ENCODE measurements at places on chromosomes 11 and 22.

DNA sequence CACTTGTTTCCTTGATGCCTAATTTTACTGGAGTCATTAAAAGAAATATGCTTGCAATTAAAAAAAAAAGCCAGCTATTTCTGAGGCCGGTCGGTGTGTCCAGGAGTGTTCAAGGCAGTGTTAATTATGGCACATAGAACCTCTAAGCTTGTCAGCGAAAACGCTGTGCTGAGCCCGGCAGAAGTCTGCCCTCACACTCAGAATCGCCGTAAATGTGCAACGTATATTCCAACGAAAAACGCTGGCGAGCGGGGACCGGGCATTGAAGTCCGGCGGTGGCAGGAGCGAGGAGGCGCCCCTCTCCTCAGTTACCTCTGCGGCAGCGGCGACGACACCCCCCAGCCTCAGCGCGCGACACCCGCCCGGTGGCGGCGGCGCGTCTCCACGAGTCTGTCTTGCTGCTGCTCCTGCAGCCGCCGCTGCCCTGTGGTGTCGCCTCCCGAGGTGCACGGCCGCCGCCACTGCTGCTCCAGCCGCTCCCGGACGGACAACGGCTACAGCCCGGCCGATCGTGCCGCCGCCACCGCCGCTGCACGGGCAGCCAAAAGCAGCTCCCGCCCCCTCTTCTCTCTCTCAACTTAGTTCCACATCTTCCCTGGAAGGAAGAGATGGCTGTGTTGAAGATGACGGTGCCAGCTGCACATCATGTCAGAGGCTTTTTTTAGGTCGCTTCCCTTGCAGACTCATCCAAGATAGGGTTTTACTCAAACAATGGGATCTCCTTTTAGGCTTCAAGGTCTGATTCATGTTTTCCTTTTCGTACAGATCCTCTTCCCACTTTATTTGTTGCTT lies 56.0 kb downstream of the JAM3 start:
- no peak for DNase-seq

DNA sequence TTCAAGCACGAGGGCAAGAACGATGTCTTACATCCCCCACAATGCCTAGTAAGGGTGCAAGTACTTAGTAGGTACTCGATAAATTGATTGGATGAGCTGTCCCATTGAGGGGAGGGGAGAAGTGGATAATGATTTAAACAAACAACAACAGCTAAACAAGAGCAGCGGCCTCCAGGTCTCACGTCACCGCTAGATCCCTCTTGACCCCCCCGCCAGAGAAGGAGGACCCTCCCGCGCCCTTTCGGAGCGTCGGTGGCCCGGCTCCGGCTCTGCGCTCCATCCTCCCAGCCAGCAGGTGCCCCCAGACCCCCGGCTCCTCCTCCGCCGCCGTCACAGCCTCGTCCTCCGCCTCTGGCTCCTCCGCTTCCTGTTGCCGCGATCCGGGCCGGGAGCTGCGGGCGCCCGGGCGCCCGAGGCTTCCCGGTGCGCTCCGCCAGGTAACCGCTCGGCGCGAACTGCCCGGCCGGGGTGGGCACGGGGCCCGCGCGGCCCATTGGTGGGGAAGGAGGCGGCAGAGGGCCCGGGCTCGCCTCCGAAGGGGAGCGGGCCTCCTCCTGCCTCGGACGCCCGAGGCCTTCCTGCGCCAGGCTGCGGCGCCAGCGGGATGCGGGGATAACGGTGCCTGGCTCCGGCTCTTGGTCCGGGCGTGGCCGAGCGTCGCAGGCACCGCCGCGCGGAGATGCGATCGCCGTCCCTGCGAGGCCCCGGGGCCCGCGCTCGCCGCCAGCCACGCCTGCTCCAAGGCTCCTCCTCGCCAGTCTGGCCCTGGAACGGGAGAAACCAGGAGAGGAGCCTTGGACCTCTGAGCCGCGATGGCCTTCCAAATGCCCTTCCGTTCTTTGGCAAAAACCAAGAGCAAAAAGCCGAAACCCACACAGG lies at the start of gene TLCD5:
TSS of gene TLCD5 (plus strand) at position 368 of the 879 bp plus-strand sequence. CDS start 2,143 bp downstream, outside the sequence.
- DNase-seq, result no peak

DNA sequence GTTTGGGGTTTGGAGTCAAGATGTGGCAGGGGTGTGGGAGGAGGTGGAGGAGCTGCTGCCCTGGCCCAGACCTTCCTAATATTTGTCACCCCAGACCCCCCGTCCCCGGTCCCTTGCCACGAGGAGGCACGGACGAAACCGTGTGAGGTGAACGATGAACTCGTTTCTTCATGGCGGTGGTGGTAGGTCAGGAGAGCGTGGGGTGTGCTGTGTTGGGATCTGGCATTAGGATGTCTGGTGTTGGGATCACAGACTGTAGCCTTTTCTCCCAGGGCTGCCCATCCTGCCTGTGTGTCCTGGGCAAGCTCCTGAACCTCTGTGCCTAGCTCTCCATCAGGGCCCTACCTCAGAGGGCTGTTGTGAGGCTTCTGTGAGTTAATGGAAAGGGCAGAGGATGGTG lies 8.4 kb downstream of the MAPK8IP2 start:
- DNase-seq, result no peak

GRCh38 chr22:27124351-27124966 lies 467.1 kb downstream of the MIAT start:
- no peak for DNase-seq

GRCh38 chr11:102495161-102496042 lies 35.1 kb downstream of the MMP7 start:
- peak; percentile 23 for DNase-seq

Data from activated CD8-positive, alpha-beta memory T cell treated with anti-CD3 and anti-CD28 coated beads for 4 hours (primary cell).